ENCODE measurements at places on chromosomes 6 and 20.

GRCh38 chr6:166435574-166435973, 52.8 kb upstream of the MPC1 start:
- no peak for DNase-seq

GRCh38 chr6:85506441-85507093, 56.7 kb downstream of the NT5E start:
- DNase-seq: no peak

GRCh38 chr6:190596-191395, 101.5 kb upstream of the DUSP22 start:
- no peak for DNase-seq

GRCh38 chr20:47354714-47355488, 1.6 kb downstream of the ZMYND8 start:
- no peak for DNase-seq

DNA sequence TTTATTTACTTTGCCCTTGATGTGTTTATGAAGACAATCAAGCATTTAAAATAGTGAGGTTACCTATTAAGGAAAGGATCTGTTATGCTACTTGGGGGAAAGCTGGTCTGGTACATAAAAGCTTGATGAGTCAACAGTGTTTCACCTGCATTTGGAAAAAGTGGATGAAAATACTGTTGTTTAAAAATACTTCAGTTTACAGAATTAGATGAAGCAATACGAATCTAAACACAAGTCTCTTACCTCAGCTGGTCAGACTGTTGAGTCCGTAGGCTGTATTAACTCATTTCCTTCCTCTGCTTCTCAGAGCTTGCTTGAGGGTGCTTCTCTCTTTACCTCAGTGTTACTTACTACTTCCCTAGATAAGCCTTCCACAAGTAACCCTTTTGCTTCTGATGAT, 36.1 kb downstream of the NKX2-4 start:
- no peak for DNase-seq

DNA sequence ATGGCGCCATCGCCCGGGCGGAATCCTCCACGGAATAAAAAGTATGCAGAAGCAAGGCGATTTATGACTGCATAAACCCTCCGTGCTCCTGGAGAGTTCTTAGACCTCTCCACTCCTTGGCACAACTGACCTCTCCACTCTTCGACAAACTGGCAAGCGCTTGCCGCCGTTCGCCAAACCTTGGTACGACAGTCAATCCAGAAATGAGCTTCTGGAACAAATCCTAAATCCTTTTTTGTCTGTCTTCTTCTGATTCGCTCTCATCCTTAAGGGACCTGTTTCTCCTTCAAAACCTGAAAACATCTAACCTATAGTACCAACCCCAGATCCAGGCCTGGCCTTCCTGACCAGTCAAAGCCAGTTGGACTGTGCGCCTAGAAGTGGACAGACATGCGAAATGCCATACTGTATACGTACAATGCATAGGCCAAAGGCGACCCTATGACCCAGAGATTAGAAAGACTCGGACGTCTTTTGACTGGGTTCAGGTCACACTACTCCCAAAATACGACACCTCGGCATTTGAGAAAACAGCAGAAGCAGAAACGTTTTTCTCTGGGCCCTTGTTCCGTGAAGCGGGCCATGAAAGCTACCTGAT, 59.4 kb downstream of the TRIM27 start:
- no peak for DNase-seq

GRCh38 chr20:44070139-44070900, 116.7 kb downstream of the JPH2 start:
- no peak for DNase-seq

DNA sequence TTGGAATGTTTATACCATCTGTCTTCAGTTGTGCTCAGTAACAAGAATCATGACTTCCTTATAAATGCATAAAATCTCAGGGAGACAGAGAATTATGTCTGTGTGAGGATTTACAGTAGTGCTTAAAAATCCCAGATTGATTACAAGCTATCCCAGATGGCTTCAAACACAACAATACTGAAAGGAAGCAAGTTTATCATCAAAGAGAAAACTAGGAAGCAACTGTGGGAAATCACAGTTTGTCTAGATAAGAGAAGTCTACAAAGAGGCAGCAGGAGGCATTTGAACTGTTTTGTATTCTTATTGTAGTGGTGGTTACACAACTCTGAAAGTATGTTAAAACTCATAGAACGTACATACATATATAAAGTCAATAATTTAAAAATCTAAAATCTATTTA, 104.4 kb upstream of the SALL4 start:
- no peak for DNase-seq

GRCh38 chr6:75882734-75883133, 133.7 kb downstream of the MYO6 start:
- DNase-seq: no peak

- DNase-seq: no peak
Measured at GRCh38 chr6:123716506-123716905, 79.8 kb upstream of the TRDN start.

- no peak for DNase-seq
Measured at GRCh38 chr6:144477856-144478255, 192.7 kb downstream of the UTRN start.

DNA sequence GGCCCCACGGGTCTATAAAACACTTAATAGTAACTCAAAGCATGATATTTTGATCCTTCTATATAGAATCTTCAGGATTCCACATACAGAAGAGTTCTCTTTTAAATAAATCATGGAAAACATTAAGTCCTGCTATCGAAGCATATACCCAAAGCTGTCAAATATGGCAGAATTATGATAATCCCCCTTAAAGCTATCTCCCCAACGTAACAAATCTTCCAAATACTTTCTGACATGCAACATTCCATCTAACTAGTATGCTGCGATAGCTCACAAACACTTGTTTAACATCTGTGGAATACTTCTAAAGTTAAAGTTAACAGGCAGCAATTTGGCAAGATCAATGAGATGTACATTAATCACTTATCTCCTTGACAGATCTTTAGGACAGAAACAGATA, 371.0 kb upstream of the RUNX2 start:
- DNase-seq: no peak

- DNase-seq: no peak
Measured at GRCh38 chr20:62591591-62591990, 50.7 kb upstream of the SLCO4A1 start.

GRCh38 chr6:118683881-118684872, 32.8 kb upstream of the CEP85L start:
- DNase-seq: no peak

DNA sequence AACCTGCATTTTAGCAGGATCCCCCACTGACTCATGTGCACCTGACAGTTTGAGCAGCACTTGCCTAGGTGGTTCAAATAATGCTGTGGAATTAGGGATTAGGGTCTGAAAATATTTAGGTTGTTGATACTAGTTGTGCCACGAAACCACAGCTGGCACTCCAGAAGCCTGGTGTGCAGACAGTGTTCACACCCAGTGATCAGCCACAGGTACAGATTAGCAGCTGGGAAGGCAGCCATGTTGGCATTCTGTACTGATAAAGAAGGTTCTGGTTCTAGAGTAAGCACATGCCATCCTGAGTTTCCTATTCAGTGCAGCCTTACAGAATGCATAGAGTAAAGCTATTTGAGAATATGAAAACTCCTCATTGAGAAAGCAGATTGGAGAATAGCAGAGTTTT, 30.1 kb downstream of the TMEM74B start:
- DNase-seq: no peak

GRCh38 chr20:44153636-44154043, 33.3 kb downstream of the JPH2 start:
- DNase-seq: no peak

- no peak for DNase-seq
Measured at GRCh38 chr20:33569802-33570391, 80.0 kb downstream of the CBFA2T2 start.

GRCh38 chr6:9499709-9500108, 915.2 kb downstream of the TFAP2A start:
- no peak for DNase-seq

DNA sequence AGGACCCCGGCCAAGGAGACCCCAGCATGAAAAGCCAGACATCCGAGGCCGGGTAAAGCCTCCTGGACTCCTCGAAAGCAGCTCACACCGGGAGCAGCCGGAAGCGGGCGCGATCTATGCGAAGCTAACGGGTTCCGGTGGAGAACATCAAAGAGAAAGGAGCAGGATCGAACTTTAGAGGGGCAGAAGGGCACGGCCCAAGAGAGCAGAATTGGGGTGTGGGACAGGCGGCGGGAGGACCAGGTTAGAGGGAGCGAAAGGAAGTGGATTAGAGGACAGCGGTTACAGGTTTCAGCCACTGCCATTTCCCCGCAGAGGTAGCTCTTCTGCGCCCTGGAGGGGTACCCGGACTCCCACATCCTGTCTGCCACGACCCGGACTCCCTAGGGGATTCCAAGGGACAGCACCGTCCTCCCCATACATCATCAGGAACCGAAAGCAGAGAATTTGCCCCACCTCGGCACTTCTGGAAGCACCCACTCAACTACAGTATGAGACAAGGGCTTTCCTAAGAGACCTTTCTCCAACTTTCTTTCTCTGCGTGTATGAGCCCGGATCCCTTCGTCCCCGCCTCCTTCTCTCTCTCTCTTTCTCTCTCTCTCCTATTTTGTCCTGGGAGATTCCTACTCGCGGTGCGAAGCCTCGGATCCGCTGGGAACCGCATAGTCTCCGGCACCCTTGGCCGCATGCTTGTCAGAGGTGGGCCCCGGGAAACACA, 507 bp upstream of the VGLL2 start:
- DNase-seq: no peak

DNA sequence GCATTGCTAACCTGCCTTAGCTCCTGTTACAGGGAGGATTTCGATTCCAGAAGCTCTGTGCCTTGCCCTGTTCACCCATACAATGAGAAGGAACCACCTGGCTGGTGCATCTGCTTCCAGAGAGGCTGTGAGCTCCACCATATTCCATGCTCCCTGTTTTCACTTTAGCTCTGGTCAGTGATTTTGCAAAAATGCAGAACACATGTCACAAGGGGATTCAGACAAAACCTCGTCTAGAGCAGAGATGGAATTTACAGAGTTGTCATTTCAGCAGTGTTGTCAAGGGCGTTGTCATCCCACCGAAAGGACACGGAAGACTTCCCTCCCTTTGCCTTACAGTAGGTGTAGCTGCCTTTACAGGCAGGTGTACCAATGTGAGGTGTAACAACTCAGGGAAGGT, 223.0 kb upstream of the ARID1B start:
- DNase-seq: no peak

DNA sequence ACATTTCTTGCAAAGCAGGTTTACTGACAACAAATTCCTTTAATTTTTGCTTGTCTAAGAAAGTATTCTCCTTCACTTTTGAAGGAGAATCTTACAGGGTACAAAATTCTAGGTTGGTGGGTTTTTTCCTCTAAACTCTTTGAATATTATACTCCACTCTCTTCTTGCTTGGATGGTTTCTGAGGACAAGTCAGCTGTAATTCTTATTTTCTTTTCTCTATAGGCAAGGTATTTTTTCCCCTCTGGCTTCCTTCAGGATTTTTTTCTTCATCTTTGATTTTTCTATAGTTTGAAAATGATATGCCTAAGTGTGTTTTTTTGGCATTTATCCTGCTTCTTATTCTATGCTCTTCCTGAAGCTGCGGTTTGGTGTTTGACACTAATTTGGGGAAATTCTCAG, 112.5 kb upstream of the HIVEP1 start:
- DNase-seq: no peak

DNA sequence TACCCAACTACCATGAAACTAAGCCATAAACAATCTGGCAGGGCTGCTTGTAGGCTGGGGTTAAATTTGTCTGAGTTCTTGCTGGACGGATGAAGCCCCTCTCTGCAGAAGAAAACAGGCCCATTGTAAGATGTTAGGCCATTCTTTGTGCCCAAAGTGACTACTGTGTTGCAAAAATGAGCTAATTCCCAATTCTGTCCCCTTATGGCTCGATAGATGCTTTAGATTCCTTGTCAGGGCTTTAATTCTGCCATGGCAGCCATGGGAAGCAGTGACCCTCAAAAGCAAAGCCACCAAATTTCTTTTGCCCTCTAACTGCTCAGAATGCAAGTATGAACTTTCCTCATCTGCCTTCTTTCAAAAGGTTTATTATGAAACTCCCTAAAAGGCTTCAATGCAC, 45.2 kb downstream of the LAMA4 start:
- no peak for DNase-seq

DNA sequence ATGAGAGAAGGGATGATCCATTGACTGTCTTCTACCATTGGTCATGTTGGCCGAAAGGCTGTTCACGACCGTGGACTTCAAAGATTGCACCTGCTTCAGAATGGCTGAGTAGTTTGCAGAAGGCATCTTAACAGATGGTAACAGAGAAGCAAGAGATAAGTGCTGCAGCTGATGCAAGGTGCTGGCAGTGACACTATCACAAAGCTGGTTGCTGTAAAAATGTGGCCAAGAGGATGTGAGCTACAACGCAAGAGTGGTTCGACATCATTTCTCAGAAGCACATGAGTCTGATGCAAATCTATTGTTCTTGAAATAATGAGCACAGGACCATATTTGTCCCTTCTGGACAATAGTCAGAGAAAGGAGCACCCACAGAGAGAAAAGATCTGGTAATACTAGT, 27.0 kb upstream of the ANKEF1 start:
- no peak for DNase-seq

GRCh38 chr20:15195378-15195777, 858.0 kb upstream of the FLRT3 start:
- DNase-seq: no peak

- DNase-seq: no peak
Measured at GRCh38 chr6:21965016-21965415, 331.8 kb downstream of the PRL start.

GRCh38 chr6:11613858-11614257, 76.3 kb downstream of the TMEM170B start:
- no peak for DNase-seq

DNA sequence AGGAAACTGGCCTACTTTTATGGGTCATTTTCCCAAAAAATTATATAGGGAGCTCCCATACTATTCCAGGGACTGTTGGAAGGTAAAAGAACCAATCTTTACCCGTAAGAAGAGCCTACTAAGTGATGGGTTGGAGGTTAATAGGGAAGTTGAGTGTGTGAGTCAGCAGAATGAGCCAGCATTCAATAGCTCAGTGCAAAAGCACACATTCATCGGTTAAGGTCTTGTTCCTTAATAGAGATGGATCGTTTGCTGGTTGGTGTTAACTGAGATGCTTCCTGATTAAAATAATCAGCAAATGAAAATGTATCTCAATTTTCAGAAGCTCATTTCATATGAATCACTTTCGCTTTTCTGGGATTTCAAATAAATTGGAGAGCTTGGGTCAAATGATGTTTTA, 115.3 kb upstream of the MRPS10 start:
- DNase-seq: no peak

DNA sequence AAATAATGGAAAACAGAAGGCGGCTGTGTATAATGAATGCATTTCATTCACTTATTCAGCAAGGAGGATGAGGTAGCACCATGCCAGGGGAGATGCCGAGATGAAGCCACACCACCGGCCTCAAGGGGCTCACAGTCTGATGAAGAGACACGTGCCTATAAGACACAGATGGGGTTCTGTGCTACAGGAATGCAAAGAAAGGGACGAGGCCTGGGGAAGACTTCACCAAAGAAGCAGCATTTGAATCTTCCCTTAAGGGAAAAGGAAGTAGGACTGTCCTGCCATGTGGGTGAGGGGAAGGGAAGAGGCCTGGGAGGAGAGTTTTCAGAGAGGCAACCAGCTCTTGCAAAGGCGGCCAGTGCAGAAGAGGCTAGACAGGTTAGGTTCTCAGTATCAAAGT, 98.9 kb downstream of the PSMG4 start:
- DNase-seq: no peak

- DNase-seq: no peak
Measured at GRCh38 chr20:48595495-48596333, 232.1 kb downstream of the PREX1 start.

All from activated CD4-positive, alpha-beta T cell treated with anti-CD3 and anti-CD28 coated beads for 24 hours (primary cell).